ENCODE measurements at places on chromosomes 11 and 22.

DNA sequence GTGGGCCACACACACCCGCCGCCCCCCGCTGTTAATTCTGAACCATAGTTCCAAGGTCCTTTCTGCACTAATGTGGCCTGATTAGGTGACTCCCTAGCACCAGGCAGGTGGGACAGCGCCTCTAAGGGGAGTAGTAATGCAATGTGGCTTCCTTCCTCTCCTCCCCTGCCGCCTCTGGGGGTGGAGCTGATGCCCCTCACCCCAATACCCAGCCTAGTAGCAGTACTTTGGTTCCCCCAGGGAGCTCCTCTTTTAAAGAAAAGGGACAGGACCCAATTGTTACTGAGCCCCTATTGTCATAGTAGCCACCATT, 14.4 kb downstream of the RTN4RL2 start:
- DNase-seq: no peak

- no peak for DNase-seq
Measured at GRCh38 chr11:86596861-86597586, 75.4 kb downstream of the ME3 start.

- no peak for DNase-seq
Measured at GRCh38 chr11:76462317-76462716, 17.5 kb downstream of the EMSY start.

GRCh38 chr11:57971272-57972012, 52.2 kb upstream of the OR9Q1 start:
- no peak for DNase-seq

DNA sequence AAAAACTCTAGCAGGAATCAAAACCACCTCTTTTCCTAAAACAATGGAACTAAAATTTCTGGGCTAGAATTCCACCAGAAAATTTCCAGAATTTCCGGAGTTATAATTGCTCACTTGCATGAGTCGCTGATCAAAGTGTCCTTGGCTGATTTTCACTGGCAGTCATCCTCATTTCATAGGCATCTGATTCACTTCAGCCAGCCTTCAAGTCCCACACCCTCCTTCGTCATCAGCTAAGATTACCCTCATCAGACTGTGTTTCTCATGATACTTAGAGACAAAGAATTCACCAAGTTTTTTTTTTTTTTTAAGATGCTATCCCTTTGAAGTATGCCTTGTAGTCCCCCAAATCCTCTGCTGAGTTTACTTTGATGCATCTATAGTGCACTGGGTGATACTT, 71.5 kb upstream of the RAB38 start:
- no peak for DNase-seq

DNA sequence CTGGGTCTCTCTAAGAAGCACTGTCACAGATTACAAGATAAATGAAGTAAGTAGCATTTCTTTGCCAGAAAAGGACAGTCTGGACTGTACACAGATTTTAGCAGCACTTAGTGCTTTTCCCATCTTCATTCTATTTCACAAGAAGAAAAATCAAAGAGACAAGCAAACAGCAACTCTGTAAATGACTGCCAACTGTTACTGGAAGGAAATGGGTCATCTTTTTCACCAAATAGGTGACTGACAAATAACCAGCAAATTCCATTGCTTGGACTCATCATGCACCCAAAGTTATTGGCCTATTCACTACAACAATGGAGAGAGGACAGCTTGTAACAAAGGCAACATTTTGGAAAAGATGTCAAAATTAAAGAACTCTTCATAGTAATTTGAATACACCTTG, 28.9 kb upstream of the CARD18 start:
- no peak for DNase-seq

DNA sequence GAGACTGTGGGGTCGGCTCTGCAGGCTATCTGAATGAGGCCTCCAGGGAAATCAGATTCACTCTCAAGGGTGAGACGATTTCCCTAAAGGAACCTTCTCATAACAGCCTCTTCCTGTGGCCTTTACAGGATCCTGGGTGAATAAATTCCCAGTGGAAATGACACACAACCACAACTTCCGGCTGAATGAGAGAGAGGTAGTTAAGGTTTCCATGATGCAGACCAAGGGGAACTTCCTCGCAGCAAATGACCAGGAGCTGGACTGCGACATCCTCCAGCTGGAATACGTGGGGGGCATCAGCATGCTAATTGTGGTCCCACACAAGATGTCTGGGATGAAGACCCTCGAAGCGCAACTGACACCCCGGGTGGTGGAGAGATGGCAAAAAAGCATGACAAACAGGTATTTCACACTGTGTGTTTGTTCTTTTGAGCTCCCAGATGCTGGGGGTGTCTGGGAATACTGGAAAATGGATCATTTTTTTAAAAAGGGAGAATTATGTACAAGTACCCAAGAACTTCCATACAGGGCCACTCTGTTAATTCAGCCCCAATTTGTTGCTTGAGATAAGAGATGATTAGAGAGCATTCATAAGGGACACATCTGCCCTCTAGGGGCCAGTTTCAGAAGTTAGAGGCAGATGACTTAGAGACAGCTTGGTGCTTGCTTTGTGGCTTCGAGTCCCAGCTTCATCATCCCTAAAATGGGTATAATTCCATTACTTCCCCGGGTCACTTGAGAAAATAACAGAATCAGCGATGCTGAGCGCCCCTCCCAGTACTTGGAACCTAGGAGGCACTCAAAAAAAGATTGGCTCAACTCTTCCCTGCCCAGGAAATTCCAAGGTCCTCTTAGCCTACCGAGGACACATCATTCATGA, 10.2 kb downstream of the SERPIND1 start:
- DNase-seq: peak; percentile 10

GRCh38 chr22:36029406-36029755, 757 bp upstream of the RBFOX2 start:
- DNase-seq: no peak

DNA sequence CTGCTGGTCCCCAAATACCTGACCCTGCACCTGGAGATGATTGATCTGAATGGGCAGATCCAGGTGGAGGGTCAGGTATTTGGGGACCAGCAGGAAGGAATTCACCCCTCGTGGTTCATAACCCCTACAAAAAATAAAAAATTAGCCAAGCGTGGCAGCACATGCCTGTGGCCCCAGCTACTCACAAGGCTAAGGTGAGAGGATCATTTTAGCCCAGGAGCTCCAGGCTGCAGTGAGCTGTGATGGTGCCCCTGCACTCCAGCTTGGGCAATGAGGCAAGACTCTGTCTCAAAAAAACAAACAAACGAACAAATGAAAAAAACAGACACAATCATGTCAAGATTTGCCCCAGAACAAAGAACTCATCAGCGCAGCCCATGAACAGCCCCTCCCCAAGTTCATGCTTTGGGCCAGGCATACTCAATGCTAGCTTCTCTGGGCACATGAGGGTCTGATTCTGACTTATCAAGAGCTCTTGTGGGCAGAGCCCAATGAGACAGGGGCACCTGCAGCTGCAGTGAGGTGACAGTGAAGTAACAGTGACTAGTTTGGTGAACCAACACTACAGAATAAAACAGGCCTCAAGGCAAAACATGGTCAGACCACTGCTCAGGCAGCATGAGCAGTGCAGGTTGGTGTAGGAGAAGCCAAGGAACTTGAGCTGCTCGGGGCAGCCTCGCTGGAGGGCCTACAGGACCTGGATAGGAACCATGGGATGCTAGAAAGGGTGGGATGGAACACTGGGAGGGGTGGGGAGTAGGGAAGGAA, 10.2 kb upstream of the FCHSD2 start:
- DNase-seq: no peak

GRCh38 chr22:50595189-50595588, 5.4 kb upstream of the MAPK8IP2 start:
- DNase-seq: no peak

DNA sequence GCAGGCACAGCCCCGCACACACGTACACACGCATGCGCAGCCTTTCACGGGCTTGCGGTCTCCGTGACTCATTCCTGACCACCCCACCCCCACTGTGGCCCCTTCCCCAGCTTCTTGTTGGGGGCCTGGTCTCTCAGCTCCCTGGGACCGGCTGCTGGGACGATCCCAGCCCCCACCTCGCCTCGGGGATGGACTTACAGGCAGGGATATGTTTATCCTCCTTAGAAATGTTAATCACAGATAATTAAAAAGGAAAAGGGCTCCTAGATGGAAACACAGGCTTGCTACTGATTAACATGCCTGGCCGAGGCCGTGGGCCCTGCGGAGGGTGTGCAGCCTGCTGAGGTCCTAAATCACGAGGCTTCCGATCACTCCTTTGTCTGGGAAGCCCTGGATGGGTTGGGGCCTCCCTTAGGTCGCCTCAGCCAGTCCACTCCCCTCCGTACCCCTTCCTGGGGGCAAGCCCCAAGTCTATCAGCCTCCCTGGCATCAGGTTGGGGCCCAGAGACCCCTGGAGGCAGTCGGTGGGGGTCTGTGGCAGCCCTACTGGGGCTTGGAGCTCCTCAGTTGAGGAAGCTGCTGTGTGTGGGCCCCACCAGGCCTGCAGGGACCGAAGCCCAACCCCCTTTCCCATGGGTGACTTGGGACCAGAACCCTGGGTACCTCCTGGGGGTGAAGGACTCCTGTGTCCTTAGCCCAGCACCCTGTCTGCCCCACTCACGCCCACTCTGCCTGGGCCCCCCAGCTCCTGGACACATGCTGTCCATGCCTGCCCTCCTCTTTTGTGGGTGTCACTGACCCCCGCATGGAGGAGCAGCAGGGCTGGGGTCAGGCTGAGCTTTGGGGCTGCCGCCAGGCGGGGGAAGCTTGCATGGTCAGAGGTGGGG, 20.6 kb downstream of the TSPAN4 start:
- DNase-seq: no peak

DNA sequence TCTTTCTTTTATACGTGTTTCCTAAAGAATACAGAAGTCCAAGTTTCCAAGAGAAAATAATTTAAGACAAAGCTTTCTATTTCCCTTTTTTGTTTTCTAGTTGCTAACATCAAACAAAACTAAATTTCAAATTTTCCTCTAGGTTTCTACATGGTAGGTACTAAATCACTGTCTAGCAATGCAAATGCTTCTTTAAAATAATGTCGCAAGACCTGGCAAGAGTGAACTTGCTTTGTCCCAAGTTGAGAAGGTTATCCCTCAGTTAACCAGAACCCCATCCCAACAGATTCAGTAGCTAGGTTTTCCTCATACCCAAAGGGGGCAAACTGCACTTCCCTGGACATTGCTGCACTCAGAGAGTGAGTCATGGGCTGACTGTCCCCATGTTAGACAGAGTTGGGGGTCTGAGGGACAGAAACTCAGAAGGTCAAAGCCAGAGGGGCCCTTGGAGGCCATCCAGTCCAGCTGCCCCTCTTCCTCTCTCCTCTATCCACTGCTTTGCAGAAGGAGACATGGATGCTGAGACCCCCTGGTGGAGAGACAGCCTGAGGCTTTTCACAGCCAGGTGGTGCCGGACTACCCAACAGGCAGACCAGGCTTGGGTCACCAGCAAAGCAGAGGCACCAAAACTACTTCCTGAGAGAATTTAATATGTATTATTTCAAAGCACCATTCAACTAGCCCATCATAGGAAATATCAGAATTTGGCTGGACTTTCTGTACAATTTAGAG, 23.1 kb downstream of the OR2AT4 start:
- no peak for DNase-seq

- no peak for DNase-seq
Measured at GRCh38 chr22:18997925-18998315, 61.8 kb upstream of the PRODH start.

DNA sequence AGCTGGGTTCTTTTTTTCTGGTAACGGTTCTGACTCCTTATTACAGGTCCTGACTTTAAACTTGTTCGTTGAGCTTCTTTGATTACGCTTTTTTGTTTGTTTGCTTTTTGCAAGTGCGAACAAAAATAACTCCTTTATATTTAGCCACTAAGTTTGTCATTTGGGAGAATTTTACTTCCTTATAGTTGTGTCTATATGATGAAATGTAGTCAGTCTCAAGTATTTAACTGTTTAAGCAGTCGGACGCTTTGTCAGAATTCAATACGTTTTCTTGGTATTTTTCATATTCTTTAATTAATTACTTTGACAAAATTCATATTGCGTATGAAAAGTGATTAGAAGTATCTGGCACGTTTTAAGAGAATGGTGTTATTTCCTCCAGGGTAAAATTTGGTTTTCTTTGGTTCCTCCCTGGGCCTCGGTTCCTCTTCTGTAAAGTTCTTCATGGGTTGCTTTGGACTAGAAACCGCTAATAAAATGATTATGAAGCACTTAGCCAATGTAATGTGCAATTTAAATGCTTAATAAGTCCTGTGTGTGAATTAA, 1.3 kb downstream of the CBL start:
- no peak for DNase-seq

GRCh38 chr11:36455658-36456111, 54.4 kb downstream of the TRAF6 start:
- DNase-seq: no peak

DNA sequence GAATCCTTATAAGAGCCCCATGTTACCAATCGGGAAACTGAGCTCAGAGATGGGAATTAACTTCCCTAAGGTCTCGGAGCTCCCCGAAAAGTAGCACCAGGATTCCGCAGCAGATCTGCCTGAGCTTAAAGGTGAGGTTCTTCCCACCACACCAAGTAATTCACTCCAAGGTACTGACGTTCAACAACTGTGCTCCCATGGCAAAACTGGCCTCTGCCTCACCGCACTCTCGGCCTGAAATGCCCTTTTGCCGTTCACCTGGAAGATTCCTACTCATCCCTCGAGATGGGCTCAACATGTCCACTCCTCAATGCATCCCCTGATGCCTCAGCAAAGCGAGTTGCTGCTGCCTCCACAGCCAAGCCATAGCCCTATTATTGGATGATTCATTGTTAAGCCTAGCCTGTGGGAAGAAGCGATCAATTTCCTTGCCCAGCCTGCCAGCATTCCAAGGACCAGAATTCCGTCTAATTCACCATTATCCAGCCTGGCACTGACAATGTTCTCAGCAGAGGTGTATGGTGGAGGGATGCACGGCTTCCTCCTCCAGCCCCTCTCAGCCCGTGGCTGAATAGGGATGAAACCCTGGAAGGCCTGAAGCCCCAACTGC, 4.2 kb downstream of the PLAAT3 start:
- no peak for DNase-seq

DNA sequence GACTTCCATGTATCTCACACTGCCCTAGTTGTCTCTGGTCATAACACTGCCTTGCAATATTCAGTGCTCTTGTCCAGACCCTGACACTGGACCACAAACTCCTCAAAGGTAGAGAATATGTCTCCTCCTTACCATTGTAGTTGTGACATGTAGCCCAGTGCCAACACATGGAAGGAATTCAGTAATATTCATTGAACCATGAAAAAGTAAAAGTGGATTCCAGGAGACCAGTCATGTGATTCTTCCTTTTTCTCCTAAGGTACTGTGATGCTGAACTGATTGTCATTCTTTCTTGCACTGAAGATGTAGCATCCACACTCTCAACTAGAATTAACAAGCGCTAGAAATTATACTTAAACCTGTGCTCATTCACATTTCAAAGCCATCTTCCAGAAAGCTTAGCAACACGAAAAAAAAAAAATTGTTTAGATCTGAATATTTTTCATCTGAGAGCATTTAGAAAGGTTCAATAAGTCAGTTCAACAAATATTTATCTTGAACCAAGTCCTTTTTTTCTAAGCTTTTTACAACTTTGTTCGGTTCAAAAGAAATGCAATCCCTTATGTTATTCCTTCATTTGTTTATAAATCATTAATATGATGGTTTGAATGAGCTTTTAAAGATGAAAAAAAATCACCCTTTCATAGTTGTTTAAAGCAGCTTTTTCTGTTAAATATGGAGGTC, 224.7 kb upstream of the BLID start:
- no peak for DNase-seq

Measured in activated T-cell treated with anti-CD3 and anti-CD28 coated beads for 1 hour (primary cell).